Smooth muscle cell of the brain vasculature (primary cell): ENCODE measurements at places on chromosomes 16 and 17.

- DNase-seq = no peak
Measured at GRCh38 chr16:79401157-79401556, 199.4 kb downstream of the MAF start.

DNA sequence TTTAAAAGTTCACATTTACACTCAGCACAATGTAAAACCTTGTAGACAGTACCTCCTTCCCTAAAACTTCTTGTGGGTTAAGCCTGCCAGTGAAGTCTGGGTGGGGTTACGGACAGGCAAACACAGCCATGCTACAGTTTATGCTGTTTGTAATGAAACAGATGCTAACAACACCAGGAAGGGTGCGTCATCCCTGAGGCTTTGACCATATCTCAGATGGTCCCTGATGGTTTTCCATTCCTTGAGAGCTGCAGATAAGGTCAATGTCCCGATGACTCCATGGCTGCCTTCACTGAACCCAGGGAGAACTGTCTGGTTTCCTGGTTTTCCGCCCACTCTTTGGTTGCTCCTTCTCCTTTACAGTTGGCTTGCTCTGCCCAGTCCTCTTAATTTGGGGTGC is 29.1 kb downstream of the GAS7 start:
- no peak for DNase-seq

GRCh38 chr16:75947626-75948239 is 221.4 kb upstream of the CPHXL start:
- DNase-seq = no peak

DNA sequence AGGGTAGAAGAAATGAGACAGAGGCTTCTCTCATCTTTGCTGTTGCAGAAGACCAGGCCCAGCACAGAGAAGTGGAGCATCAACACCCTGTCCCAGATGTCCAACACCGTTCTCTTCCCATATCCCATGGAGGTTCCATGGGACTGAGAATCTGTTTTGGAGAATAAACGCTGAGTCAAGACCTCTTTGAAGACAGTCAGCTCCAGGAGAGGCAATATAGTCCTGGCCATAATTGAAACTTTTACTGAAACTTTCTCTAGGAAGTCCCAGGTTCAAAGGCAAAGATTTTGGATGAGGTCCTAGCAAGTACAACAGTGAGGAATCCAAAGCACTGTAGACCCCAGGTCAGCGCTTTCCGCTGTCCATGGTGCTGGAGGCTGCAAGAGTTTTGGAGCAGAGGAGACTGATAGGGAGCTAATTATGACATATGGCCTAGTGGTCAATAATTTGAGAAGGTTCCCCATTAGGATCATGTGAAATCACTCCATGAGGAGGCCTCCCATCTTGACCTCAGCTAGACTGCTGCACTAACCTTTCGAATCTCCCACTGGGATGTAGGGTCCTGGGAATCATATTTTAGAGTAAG is 36.0 kb downstream of the OSBPL7 start:
- no peak for DNase-seq

DNA sequence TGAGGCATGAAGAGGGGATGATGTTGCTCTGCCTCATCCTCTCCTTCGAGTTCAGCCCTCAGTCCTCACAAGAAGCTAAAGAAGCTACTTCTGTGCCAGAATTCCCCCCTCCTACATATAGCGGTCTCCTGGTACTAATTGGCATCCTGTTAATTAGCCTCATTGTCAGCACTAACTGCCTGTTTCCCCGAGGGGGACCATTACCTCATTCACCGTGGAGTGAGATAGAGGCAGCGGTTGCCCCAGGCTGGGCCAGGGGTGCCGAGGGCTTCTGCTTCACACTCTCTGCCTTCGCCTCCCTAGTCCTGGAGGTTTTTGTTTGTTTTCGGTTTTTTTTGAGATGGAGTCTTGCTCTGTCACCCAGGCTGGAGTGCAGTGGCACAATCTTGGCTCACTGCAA is 5.7 kb upstream of the MINK1 start:
- DNase-seq = no peak

- DNase-seq = no peak
Measured at GRCh38 chr17:48592577-48592976, 1.0 kb downstream of the HOXB5 start.

DNA sequence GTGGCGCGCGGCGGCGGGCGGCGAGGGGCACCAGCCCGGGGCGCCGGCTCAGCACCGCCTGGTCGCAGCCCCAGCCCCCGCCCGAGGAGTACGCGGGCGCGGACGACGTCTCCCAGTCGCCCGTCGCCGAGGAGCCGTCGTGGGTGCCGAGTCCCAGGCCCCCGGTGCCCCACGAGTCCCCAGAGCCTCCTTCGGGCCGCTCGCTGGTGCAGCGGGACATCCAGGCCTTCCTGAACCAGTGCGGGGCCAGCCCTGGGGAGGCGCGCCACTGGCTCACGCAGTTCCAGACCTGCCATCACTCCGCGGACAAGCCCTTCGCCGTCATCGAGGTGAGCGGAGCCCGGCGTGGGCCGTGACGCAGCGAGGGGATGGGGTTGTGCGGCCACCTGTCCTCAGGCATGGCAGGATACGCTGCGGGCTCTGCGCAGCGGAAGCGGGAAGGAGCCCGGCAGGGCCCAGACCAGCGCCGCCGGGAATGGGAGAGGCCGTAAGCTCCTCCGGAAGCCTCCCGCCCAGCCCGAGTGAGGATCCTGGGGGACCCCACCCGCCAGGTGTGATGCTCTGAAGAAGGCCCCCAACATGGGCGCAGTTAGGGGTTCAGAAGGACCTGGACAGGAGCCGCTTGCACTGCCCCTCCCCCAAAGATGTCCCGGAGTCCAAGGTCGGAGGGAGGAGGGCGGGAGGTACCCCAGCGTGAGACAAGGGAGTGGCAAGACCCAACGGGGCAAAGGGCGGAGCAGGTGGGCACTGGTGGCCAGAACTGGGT is 522 bp downstream of the NAGS start:
- DNase-seq = no peak

GRCh38 chr17:81961087-81961511 is at the start of gene NOTUM:
TSS of gene NOTUM (minus strand) at chr17:81961187. CDS start at chr17:81960909, 278 bp downstream.
- DNase-seq = no peak

DNA sequence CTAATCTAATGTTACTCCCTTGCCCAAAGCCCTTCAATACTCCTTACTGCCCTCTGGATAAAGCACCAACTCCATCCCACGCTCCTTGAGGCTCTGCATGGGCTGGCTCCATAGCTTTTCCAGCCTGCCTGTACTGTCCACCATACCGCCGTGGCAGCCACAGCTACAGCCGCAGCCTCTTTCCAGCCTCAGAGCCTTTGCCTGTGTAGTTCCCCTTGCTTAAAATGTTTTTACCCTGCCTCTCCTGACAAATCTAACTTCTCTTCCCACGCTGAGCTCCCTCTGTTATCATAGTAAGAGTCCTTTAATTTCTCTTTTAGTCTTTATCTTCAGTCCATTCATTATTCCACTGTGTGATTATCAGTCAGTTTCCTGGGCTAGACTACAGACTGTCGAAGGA is 22.0 kb downstream of the TEX14 start:
- DNase-seq = no peak

- DNase-seq = no peak
Measured at GRCh38 chr16:83458612-83459011, 349.2 kb upstream of the HSBP1 start.

DNA sequence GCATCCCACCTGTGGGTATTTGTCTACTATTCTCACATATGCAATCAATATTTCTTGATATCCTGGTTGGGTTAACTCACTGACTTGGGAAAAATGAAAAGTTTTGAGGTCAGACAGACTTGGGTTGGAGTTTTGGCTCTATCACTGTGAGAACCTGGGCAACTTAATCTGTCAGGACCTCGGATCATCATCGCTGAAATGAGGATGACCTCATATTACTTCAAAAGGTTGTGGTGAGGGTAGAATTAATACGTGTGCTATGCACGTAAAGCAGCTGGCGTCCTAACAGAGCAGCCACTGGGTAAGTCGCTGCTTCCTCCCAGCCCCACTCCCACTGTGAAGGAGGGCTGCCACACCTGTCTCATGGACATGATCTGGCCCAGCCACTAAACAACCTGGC is 57.3 kb downstream of the COG7 start:
- DNase-seq = no peak

DNA sequence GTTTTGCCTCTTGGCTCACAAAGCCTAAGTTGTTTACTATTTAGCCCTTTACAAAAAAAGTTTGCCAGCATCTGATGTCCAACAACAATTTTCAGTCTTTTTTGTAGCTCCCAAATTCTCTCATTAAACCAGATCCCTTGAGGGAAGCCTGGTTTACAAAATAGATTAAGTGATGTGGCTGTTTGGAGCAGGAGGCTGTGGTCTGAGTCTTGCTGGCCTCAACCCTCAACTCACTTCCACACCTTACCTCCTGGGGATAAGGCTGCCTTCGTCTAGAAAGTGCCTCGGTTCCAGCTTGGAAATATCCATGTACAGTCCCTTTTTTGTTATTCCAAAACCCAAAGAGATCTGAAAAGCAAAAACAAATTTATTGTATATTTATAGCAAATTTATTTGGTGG is 138.4 kb downstream of the WWOX start:
- DNase-seq = no peak

- no peak for DNase-seq
Measured at GRCh38 chr16:4814542-4815173, 12.2 kb upstream of the ROGDI start.

DNA sequence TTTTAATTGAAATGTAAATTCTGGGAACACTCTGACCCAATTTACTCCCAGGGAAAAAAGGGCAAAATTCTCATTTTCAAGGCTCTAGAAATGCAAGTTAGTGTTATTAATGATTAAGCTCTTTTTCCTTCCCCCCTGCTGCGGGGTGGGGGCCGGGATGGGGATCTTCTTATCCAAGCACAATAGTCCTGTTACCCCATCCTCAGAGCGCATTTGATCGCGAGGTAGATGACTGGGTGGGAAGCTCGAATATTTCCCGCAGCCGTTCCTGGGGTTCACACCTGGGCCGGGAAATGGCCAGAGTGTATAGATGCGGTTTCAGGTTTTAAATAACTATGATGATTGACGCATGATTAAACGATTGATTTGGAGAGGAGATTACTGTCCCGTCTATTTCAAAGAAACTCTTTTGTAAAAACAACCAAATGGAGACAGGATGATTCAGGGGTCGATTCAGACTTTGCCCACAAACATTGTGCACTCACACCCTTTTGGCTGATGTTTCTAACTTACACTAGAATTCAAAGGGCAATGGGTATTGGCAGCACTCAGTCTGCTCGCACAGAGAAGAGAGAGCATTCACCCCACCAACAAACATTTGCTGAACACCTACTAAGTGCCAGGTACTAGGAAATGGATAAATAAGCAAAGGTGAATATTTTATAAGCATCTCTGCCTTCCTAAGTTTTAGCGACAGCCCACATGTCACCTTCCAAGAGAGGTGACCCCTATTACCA is 55.0 kb downstream of the SALL1 start:
- DNase-seq = no peak

DNA sequence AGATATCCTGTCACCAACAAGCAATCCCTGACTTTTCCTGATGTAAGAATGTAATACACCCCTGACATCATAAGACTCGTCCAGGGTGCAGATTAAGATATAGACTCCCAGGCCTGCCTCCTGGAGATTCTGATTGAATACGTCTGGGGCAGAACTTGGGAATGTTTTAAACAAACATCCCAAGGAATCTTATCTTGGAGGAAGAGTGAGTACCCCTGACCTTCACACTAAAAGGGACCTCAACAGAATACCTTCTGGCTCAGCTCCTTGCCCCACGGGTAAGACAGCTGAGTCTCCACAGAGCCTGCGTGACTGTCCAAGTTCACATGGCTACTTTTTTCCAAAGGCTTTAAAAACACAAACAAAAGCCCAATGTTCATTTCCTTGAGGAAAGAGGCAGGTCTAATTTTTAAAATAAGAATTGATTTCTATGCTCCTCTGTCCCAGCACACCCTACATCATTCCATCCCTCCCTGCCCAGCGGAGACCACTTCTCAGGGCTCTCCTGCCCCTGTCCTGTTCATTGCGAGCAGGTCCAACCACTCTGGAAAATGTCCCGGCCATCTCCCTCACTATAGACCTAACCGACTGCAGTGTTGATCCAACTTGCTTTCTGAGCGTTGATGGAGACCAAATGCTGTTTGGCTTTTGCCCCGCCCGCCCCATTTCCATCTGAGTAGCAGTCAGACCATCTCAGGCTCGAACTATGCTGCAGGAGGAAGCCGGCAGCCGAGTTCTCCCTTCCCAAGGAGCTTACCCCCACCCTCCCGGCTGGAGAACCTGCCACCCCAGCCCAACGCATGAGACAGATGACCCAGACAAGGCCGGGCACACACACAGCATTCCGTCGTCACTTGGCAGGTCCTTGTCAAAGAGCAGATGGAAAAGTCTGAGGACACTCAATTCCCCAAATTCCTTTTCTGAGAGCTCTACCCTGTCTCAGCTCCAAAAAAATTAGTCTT is 44.1 kb upstream of the MYH10 start:
- DNase-seq = no peak

GRCh38 chr16:79009896-79010295 is 590.6 kb downstream of the MAF start:
- DNase-seq = no peak

- no peak for DNase-seq
Measured at GRCh38 chr16:69166221-69166833, 20.6 kb upstream of the SNTB2 start.

DNA sequence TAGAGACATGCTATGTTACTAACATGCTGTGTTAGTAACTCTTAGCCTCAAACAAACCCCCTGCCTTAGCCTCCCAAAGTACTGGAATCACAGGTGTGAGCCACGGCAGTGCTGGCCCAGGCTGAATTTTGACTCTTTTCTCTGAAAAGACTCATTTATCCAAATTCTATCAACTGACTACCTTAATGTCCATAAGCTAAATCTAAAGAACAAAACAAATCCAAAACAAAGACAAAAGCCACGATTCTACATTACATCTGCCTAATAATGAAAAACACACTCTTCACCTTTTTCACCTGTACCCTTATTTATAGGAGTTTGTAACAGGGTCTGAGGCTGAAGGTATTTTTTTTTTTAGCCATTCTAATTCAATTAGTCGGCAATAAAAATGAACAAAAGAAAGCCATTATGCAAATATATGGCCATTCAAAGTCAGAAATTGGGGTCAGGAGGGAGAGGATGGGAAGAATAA is 432.5 kb downstream of the RBFOX1 start:
- DNase-seq = no peak

DNA sequence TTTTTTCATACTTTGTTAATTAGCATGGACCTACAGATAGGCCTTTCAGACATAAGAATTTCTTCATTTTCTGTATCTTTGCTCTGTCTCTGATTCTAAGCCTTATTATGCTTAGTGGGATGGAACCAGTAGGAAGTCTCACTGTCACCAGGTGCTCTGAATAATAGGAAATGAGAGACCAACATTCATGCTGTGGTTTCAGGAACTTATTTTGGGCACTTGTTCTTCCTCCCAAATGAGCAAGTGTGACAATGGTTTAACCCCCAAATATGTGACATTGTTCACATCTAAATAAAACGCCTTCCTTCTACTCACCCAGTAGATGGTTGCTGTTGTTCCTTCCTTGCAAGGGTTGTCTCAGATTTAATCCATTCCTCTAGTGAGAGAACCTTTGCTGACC is 100.2 kb downstream of the SYCE1L start:
- DNase-seq = no peak

- DNase-seq = no peak
Measured at GRCh38 chr16:75248142-75248535, 3.3 kb downstream of the BCAR1 start.

GRCh38 chr17:27257031-27257357 is 36.9 kb upstream of the WSB1 start:
- no peak for DNase-seq

- DNase-seq = no peak
Measured at GRCh38 chr17:80826346-80826954, 165.2 kb upstream of the CHMP6 start.
